ENCODE measurements at places on chromosomes 2 and 18. TPM values are rescaled to one million over a fixed set of nuclear protein-coding genes. Genes with fewer than 3 reads are reported as not detected.

KYNU gene
- under 0.01 TPM for total RNA-seq

UNC50 gene
- 38.1 TPM for total RNA-seq

REEP1 gene
- total RNA-seq, result 0.06 TPM

SMYD1 gene
- not detected for total RNA-seq

MAIP1 gene
- 27.1 TPM for total RNA-seq

CCDC141 gene
- total RNA-seq, result 0.06 TPM

SCG2 gene
- 0.29 TPM for total RNA-seq

REG1B gene
- not detected for total RNA-seq

PRKAG3 gene
- total RNA-seq, result not detected
